ENCODE measurements at places on chromosomes 3 and 15. TPM values are rescaled to one million over a fixed set of nuclear protein-coding genes. Genes with fewer than 3 reads are reported as not detected.

DENND4A gene
- total RNA-seq: 4.7 TPM

RLBP1 gene
- not detected for total RNA-seq

PTX3 gene
- 0.11 TPM for total RNA-seq

FAM3D gene
- total RNA-seq: not detected

NR2F2 gene
- total RNA-seq: 0.24 TPM

SCN5A gene
- total RNA-seq: 8.0 TPM

SATB1 gene
- 23.4 TPM for total RNA-seq

RARB gene
- total RNA-seq: 0.22 TPM

COL6A5 gene
- total RNA-seq: 0.04 TPM

KBTBD12 gene
- not detected for total RNA-seq

ACTRT3 gene
- total RNA-seq: 6.1 TPM

EPHB1 gene
- 2.8 TPM for total RNA-seq

CMSS1 gene
- 61.8 TPM for total RNA-seq

WDR93 gene
- total RNA-seq: not detected

TEX55 gene
- not detected for total RNA-seq

SCG5 gene
- total RNA-seq: 23.9 TPM

All from H9 (cell line).